Activated T-helper 9 cell treated with anti-CD3 and anti-CD28 coated beads, Interleukin-2, amount 50 U/mL, for 16 hours (primary cell): ENCODE measurements at places on chromosomes 13 and 19.

GRCh38 chr13:32116210-32116609 lies 84.6 kb downstream of the FRY start:
- DNase-seq = no peak

GRCh38 chr13:78131811-78132210 lies 213.2 kb upstream of the EDNRB start:
- DNase-seq = no peak

- DNase-seq = no peak
These were observed 10.6 kb upstream of the PNMA8A start for GRCh38 chr19:46481947-46482346.

DNA sequence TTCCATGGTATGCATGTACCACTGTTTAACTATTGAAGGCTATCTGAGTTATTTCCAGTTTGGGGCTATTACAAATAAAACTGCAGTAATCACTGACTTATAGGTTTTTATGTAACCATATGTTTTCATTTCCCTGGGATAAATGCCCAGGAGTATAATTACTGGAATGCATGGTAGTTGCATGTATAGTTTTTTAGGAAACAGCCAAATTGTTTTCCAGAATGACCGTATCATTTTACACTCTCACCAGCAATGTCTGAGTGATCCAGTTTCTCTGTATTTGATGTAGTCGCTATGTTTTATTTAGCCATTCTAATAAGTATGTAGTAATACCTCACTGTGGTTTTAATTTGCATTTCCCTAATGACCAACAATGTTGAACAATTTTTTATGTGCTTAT lies 42.0 kb downstream of the CYSLTR2 start:
- no peak for DNase-seq

GRCh38 chr13:30920162-30920909 lies 12.1 kb upstream of the TEX26 start:
- no peak for DNase-seq

DNA sequence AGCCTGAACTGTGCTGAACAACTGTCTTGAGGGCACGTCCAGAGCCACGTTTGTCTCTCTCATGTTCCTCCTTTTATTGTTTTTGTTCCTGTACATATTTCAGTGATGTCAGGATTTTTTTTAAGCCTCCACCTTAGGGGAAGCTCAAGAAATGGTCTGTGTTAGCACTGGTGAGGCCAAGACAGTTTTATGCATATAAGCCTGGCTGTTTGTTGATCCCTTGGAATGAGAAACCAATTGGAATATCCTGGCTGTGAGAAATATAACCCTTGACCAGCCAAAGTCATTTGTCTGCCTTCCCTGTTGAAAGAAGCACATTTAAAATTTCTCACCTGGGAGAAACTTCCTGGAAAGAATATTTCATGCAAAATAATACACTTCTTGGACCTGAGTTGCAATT lies 115.8 kb downstream of the DNAJC15 start:
- DNase-seq = no peak

- no peak for DNase-seq
These were observed 27.9 kb downstream of the SIGLEC5 start for GRCh38 chr19:51602189-51602854.

- no peak for DNase-seq
These were observed 400.0 kb downstream of the LMO7 start for GRCh38 chr13:76036176-76036575.

DNA sequence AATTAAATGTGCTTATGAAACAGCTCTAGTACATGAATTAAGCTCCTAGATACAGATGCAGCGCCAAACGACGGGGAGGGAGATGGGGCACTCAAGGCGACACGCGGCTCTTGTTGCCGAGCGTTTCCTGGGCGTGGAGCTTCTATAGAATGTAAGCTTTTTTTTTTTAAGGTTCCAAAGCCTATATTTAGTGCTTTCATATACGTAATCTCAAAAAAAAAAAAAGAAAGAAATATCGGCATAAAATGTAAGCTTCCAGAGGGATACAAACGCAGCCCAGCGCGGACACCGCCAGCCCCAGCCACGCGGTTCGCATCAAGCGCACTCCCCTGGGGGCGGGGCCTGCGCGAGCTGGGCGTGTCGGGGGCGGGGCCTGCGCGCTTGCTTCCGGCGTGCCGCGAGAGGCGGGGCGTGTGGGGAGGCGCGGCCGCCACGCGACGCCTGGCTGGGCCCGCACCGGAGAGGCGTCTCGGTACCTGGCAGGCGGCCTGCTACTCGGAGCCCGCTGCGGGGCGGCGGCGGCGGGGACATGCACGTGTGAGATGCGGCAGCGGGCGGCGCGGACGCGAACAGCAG lies at the start of gene URI1:
Gene URI1, plus strand, starts transcription at position 412 of the 576 bp plus-strand sequence. CDS start 309 bp downstream, outside the sequence.
- peak; percentile 95 for DNase-seq

DNA sequence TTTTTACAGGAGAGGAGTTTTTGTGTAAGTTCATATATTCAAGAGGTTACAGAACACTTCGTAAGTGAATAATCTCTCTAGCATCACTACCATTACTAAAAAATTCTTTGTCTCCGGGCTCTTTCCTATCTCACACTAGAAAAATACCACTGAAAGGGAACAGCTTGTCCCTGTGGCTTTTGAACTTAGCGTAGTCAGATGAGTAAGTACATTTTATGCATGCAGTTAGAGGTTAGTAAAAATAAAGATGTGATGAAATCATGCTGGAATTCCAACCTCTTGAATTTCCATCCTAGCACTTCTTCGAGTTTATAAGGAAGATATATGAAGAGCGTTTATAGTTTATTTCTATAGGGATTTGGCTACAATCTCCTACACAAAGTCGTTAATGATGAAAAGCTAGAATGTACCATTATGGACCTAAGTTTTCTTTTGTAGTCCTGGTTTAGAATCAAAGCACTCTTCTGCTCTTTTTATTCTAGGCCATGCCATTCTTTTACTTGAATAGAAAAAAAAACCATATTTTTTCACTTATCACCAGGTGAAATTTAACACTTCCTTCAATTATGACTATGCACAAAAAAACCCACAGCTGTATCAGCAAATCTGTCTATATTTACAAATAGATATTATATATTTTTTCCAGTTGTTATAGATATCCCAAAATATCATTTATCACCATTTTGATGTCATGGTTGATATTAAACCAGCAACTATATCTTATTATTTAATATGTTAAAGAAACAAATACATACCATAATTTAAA lies 139.9 kb upstream of the PCDH9 start:
- DNase-seq = no peak

GRCh38 chr19:50293263-50294004 lies 35.7 kb downstream of the KCNC3 start:
- no peak for DNase-seq

GRCh38 chr13:112596235-112596634 lies 8.3 kb upstream of the TUBGCP3 start:
- DNase-seq = no peak

GRCh38 chr13:20359335-20359734 lies 127.2 kb upstream of the GJB6 start:
- DNase-seq = no peak

DNA sequence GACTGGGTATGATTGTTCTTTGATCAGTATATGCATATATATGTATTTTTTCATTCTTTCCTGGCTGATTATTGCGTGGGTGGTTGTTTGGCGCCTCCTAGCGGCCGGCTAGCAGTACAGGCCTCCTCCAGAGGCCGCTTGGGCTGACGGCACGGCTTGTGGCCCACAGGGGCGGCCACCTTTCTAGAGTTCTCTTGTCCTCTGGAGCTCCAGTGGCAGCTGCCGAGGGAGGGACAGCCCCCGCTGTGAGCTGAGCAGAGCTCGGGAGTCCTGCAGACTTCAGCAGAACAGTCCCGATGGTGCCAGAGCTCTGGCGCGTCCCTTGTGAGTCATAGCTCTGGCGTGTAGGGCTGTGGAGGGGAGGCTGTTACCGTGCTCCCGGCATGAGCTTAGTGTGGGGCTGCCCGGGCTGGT lies 22.5 kb upstream of the ZNF429 start:
- peak; percentile 53 for DNase-seq

GRCh38 chr19:12789904-12790619 lies 1.2 kb upstream of the JUNB start:
- peak; percentile 86 for DNase-seq

- no peak for DNase-seq
These were observed at the start of gene ALOX5AP for GRCh38 chr13:30735025-30735871. TSS of gene ALOX5AP (plus strand) at chr13:30735543. CDS start at chr13:30735606, 63 bp downstream.

DNA sequence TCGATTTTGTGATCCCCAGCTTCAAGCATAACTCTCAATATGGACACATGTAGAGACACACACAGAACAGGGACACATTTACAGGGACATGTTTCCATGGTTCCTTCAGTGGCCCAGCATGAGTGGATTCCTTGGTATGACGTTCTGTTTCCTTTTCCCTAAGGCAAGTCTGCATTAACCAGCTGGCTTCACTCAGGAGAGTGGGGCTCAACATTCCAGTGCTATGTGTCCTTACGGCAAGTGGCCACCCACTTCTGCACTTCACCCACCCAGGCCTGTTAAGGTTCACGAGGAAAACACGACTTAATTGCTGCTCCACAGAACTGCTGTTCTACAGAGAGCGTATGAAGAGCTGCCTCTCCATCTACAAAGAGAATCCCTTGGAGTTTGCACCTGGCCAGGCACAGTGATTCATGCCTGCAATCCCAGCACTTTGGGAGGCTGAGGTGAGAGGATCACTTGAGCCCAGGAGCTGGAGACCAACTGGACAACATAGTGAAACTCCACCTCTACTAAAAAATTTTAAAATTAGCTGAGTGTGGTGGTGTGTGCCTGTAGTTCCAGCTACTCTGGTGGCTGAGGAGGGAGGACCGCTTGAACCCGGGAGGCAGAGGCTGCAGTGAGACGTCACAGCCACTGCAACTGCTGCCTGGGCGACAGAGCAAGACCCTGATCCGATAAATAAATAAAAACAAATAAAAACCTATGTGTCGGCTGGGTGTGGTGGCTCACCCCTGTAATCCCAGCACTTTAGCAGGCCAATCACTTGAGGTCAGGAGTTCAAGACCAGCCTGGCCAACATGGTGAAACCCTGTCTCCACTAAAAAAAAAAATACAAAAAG lies 32.5 kb downstream of the BRD4 start:
- DNase-seq = no peak

DNA sequence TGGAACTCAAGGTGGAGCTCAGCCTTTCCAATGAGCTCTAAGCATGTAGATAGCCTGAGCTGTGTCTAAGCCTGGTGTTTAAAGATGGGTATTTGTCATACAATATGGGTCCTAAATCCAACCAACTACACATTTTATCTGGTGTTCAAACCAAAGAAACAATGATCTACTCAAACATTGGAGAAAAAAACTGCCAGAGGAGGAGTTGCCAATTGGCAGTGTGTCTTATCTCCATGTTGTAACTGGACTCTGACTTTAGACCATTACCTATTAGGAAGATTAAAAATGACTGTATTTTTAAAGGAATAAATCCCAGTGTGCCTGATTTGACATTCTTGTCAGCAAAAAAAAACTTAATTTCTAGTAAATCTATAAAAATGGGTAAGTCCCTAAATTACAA lies 96.3 kb downstream of the COG6 start:
- DNase-seq = no peak

DNA sequence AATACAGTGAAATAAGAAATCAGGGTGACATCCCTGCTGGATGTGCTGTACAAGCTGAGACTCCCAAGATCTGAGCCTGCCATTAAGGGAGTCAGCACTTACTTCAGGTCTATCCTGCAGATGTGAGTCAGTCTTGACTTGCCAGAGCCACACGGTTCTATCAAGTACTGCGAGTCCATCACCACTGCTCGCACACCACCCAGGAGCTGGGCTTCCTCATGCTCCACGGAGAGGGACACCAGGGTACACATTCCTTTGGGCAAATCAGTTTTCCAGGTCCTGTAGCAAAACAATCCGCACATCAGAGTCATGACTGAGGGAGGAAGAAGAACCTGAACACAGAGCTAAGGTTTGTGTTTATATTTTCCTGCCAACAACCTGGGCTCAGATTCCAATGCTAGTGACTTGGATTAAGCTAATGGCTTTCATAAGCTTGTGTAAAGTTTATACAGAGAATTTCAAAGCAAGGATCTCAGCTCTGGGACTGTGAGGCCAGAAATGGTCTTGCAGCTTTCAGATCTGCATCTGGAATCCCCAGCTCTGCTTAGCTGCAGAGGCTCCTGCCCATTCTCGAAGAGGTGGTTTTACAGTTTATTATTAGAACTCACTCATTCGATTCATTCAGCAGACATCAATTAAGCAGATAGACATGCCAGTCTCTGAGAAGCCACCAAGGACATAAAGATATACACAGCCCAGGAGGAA lies 90.6 kb downstream of the KL start:
- DNase-seq = no peak

GRCh38 chr13:90395348-90395747 lies 952.1 kb upstream of the MIR17HG start:
- DNase-seq = no peak

DNA sequence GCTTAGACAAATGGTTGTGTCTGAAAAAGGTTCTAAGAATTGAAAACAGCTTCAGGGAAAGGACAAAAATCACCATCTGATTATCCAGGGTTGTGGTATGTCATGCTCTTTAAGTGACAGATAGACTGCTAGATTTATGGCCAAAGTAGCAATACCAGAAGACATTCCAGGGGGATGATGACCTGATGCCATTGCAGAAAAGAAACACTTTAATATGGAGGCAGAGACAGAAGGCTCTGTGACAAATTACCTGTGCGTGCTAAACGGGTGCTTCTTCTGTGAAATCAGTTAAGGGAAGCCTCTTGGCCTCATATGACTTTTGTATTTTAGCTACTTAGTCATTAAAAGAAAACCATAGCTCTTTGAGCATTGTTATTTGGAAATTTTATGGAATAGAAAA lies 144.3 kb upstream of the RNF113B start:
- no peak for DNase-seq

DNA sequence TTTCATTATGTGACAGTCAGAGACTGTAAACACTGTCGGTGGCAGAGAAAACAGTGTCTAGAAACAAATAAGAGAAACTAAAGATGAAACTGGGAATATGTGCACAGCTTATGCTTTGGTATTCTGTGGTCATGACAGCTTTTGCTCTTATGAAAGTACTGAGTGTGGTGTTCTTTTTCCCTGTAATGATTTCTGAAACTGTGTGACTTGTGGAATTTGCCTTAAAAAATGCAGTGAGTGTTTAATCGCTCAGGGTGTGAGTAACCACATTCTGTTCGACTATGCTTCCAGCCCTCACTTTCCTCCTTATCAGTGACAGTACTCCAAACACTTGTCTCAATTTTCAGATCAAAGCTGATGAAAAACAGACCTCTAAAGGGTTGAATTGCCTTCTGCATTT lies 66.9 kb upstream of the DIAPH3 start:
- no peak for DNase-seq

GRCh38 chr13:40609972-40610726 lies 56.3 kb downstream of the FOXO1 start:
- DNase-seq = no peak

DNA sequence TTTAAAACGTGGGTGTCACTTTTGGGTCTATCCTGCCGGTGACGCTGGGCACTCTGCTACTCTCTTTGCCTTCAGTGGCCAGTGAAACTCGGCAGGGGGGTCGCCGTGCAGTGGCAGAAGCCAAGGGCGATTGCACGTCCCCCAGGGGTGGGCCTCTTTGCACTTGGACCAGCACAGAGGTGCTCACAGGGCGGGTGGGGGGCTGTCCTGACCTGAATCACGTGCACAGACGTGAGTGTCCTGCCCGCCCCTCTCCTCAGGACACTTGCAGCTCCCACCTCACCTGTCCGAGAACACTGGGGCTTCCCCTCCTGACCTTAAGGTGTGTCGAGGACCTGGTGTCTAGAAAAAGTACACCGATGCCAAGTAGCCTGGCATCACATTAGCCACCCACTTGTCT lies 16.1 kb downstream of the COL4A1 start:
- DNase-seq = no peak
